Activated CD4-positive, alpha-beta T cell treated with anti-CD3 and anti-CD28 coated beads, Interleukin-2, amount 10 ng/mL, durations not matched to agents 7 days and 5 days (primary cell): ENCODE measurements at places on chromosomes 2 and 18. TPM values are rescaled to one million over a fixed set of nuclear protein-coding genes. Genes with fewer than 3 reads are reported as not detected.

GRCh38 chr2:197915548-197916265 is 111.3 kb downstream of the PLCL1 start:
- no peak for DNase-seq

CDH19 gene
- total RNA-seq: not detected

WNT10A gene
- total RNA-seq: 0.10 TPM

DNA sequence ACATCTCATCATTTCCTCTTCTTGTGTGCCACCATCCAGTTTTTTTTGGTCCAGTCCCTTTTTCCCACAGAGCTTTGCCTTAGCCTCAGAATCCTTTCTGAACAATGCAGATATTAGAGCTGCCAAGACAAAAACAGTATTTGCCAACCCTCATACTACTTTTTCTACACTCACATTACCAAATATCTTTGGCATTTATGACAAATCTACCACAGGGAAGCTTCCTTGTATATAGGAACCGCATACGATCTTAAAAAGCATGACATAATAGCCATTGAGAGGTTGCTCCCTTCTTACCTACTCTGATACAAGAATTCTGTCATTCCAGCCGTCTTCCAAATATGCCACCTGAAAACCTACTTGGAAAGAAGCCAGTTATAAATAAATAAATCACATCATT is 9.4 kb downstream of the ZNF24 start:
- DNase-seq: no peak

DNA sequence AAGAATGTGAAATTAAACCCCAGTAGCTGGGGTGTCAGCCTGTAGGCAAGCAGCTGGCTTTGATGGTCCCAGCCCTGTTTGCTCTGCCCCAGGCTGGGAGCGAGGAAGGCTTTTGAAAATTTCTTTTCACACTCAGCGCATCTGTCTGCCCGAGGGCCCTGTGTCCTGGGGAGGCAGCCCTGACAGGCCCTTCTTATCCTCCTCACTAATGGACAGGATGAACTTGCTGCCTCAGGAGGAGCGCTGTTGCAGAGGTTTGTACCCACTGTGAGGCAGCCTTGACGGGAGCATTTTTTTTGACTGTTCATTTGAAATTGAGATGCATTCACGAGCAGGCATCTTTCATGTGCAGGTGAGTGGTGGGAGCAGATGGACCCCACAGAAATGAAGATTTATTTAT is 62.4 kb downstream of the SERPINB8 start:
- no peak for DNase-seq

DNA sequence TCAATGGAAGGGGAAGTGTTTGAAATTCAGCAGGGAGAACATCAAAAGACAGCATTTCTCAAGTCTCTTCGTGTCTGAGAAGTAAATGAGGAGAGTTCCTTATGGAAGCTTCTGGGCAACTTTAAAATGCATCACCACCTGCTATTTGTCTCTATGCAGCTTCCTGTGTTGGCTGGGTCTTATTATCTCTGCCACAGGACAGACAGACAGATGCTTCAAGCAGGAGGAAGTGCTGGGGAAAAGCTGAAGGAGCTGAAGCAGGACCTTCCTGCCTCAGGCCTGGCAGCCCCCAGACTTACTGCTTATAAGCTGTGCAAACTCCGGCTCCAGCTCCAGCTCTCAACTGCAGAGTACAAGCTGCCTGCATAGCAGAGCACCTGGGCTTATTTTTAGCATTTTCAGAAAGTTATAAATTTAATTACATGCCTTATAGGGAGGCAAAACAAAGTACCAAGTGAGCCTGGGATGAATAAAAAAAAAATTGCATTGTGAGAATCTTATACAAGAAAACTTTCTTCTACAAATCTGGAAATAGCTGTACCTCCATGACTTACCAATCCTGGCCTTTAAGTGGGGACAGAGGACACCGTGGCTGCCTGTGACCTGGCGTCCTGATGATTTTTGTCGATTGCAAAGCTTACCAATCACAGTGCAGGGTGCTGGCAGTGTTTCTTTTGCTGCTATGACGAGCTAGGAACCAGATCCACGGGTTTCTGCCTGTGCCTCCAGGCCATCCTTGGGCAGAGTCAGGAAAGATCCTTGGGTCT is 206.3 kb downstream of the SEPTIN10 start:
- DNase-seq: no peak

DNA sequence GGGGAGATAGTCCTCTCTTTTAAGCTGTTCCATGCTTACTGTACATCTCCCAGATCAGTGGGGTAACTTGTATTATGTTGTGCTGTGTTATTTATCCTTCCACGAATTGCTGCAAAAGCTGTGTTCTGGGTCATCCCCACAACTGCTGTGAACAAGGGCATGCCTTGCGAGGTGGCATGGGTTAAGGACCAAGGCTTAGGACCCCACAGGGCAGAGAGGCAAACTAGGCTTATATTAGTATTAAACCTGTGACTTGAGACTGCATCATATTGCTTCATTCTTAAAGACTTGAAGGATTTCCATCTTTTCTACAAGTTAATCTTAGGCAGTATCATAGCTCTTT is 19.9 kb downstream of the RND3 start:
- DNase-seq: no peak

NT5C1B gene
- not detected for total RNA-seq

GRCh38 chr2:196293751-196294515 is 122.6 kb upstream of the STK17B start:
- DNase-seq: no peak

SEPTIN10 gene
- total RNA-seq: 1.7 TPM

- peak; percentile 11 for DNase-seq
Observed at GRCh38 chr2:64637000-64637635, 16.6 kb downstream of the SERTAD2 start.

DNA sequence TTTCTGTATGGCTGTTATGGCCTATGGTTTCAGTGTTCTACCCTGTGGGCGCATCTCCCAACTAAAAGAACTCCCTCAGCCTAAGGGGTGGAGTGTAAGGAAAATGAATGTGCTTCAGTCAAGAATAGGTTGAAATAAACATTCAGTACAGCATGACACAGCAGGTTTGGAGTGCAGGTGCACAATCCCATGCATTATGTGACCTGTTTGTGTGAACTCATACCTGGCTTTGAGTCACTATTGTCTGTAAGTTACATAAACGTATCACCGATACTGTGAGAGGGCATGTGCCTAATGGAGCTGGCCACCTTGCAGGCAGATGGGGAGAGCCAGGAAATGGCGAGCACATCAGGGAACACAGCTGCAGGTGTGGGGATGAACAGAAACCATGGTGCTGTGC is 216.0 kb downstream of the DSEL start:
- peak; percentile 24 for DNase-seq

GRCh38 chr18:71784777-71785176 is 759.4 kb downstream of the CBLN2 start:
- no peak for DNase-seq

- DNase-seq: no peak
Observed at GRCh38 chr2:14626873-14627272, 5.6 kb upstream of the LRATD1 start.

DNA sequence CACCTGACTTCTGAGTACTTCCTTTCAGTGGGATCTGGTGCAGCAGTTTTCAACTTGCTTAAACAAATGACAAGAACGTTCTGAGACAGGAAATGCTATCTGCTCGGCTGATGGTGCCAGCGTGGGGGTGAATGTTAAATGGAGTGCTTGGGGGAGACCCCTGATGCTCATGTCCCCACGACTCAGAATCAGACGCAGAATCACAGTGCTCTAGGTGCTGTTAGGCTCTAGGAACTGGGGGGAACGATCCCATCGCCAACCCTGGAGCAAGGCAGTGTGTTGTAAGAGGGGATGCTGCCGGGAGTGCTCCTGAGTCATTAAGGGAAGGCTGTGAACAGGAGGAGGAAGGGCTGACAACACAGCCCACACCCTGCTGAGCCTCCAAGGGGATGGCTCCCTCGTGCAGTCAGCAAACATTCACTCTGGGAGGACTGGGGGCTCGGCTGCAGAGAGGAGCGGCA is 34.1 kb upstream of the KCNF1 start:
- no peak for DNase-seq

DNA sequence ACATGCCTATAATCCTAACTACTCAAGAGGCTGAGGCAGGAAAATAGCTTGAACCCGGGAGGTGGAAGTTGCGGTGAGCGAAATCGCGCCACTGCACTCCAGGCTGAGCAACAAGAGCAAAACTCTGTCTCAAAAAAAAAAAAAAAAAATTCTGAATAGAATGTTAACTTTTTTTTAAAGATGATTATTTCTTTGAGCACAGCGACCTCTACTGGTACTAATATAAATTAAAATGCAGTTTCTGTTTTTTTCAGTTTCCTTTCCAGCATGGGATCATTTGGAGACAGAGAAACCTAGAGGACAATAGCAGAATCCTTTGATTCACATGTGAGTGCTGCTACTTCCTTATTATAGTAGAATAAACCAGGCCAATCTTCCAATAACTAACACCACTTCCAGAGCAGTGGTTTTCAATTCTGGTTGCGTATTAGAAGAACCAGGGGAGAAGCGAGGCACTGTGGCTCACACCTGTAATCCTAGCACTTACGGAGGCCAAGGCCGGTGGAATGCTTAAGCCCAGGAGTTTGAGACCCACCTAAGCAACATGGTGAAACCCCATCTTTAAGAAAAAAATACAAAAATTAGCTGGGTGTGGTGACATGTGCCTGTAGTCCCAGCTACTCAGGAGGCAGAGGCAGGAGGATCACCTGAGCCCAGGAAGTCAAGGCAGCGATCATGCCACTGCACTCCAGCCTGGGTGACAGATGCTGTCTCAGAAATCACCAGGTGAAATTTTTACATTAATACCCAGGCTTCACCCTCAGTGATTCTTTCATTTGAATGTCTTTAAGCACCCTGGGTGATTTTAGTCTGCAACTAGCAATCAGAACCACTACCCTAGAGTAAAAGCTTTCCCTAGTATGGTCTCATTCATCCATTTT is 10.1 kb downstream of the SRSF7 start:
- DNase-seq: no peak

- DNase-seq: no peak
Observed at GRCh38 chr18:32846896-32847295, 74.1 kb upstream of the KLHL14 start.

DNA sequence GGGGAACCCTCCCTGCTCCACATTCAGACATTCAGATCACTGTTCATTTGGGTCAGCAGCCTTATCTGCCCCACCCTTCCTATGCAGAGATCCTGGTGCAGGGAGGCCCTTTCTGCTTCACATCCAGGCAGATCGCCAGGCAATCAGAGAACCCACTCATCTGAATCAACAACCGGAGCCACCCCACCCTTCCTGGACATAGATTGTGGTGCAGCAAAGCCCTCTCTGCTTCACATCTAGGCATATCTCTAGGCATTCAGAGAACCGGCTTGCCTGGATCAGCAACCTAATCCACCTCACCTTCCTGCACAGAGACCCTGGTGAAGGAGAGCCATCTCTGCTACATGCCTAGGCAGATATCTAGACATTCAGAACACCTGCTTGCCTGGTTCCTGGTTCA is 184.5 kb upstream of the CNTNAP5 start:
- no peak for DNase-seq

GRCh38 chr2:24239553-24239952 is 64.7 kb downstream of the FAM228A start:
- no peak for DNase-seq

DNA sequence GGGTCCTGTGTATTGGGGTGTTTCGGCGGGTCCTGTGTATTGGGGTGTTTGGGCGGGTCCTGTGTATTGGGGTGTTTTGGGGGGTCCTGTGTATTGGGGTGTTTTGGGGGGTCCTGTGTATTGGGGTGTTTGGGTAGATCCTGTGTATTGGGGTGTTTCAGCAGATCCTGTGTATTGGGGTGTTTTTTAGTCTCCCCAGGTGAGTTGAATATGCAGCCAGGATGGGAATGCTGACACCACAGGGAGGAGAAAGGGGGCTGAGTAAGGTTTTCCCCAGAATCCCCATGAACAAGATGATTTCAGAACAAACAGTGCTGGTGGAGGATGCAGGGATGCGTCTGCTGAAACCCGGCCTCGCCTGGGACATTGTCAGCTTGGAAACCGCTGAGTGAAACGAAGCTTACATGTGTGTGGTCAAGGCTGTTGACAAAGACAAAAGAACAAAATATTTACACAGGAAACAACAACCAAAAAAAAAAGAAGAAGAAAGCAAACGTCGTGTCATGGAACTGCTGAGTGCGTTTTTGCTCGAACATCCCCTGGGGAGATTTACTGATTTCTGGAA is 88.5 kb upstream of the ODC1 start:
- DNase-seq: no peak

CRIM1 gene
- 1.8 TPM for total RNA-seq

DNA sequence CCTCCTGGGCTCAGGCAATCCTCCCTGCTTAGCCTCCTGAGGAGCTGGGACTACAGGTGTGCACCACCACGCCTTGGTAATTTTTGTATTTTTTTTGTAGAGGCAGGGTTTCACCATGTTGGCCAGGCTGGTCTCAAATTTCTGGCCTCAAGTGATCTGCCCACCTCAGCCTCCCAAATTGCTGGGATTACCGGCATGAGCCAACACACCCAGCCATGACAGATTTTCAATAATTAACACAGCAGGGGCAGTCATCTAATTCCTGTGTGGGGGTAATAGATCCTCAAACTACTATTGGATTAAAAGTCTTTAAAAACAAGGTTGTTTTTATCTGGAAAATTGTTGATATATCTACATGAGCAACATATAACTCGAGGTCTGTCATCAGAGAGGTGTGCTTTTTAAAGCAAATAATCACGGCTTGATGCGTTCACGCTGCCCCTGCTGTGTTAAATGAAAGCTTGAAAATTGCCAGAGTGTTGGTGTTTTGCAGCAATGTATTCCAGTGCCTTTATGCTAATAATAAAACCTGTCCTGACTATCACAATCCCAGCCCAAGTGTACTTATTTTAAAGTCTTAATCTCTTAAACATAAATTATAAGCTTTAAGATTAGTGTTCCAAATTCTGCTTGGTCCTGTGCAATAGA is 35.6 kb upstream of the ASB1 start:
- no peak for DNase-seq

CD8B2 gene
- not detected for total RNA-seq
